Activated naive CD8-positive, alpha-beta T cell treated with anti-CD3 and anti-CD28 coated beads, Interleukin-2, amount 50 U/mL, for 16 hours (primary cell): ENCODE measurements at places on chromosomes 6 and 20.

GRCh38 chr6:5866547-5867051 lies 140.1 kb downstream of the NRN1 start:
- no peak for DNase-seq

DNA sequence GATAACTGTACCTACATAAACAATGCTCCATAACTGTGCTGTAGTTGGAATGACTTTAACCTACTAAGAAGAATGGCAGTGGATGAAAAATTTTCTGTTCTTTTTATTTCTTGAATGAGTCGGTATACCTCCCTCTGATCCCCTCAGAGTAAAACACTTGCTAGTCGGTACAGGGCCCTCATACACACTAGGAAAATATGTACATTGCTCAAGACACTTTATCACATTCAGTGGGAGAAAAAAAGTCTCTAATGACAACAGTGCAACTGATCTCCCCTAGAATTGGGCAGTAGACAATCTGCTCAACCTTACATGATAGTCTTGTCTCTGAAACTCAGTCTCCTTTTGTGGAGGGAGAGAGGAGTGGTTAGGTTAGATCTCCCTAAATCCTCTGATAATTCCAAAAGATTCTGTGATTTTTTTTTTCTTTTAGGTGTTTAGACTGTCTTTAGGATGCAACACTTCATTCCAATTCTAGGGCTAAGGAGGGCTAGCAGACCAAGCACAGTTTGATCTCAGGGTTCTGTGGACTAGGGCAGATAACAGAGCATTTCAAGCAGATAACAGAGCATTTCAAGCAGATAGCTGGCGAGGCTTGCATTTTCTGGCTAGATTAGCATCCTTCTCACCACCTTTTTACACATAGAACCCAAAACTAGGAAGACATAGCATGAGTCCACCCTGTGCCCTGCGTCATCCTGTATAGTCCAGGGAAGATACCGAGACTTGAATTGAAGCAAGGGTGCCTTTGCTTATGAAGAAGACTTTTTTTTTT lies 100.3 kb upstream of the TNFAIP3 start:
- DNase-seq: no peak

- no peak for DNase-seq
These were observed 508.9 kb upstream of the JAG1 start for GRCh38 chr20:11182720-11183119.

DNA sequence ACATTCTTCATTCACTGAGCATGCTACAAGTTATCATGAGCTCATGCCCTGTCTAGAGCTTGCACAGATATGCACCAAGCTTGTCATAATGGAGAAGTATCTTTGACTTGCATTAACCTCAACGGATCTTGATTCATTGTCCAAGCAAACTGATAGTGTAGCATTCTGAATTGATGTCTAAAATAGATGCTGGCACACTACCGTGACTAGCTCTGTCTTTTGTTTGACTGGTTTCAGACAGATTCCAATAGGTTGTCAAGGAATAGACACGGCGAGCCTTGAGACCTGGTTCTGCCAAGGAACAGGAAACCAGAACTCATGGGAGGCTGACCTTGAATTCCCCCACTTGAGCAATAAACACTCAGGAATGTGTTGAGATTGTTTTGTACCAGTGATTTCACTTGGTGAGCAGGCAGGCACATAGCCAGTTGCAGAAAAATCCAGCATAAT lies 1153.1 kb upstream of the GJE1 start:
- DNase-seq: no peak

GRCh38 chr20:61299618-61300017 lies 47.6 kb downstream of the CDH4 start:
- DNase-seq: no peak

DNA sequence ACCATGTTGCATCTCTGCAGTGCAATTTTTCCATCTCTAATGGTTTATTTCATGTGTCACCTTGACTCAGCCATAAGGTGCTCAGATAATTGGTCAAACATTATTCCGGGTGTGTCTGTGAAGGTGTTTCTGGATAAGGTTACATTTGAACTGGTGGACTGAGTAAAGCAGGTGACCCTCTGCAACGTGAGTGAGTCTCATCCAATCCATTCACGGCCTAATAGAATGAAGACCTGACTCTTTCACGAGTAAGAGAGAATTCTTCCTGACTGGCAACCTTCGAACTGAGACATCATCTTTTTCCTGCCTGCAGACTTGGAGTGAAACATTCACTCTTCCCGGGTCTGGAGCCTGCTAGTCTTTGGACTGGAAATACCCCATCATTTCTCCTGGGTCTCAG lies 77.1 kb upstream of the SLC22A23 start:
- DNase-seq: no peak

GRCh38 chr6:17045581-17046322 lies 56.1 kb upstream of the STMND1 start:
- DNase-seq: no peak

DNA sequence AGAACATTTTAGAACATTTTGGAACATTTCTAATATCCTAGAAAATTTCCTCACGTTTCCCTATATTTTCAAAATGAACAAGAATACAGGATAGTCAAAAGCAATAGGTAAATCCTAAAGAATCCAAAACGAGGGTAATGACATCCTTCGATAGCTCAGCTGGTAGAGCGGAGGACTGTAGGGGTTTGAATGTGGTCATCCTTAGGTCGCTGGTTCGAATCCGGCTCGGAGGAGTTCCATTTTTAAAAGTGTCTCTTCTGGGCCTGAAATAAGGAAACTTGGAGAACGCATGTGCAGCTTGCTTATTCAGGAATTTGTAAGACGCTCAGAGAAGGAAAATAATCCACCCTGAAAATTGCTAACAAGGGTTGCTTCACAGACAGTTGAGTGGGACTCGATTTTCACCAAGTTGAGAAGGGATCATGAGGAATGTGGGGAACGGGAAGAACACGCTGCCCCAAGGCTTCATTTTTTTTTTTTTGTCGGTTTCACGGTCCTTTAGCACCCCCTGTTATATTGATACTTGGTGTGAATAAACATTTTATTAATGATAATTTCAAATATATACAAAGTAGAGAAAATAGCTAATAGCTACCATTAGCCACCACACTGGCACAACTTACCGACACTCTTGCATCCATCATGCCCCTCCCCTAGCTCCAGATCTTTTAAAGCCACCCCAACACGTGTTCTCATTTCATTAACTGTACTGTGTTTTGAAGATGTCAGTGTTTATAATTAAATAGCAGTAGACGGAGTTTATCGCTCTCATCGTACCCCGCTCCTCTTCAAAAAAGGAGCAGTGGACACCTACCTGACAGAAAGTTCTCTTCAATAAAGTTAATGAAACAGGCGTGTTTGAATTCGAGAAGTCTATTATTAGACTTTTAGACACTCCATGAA lies 1.8 kb upstream of the ABT1 start:
- no peak for DNase-seq

DNA sequence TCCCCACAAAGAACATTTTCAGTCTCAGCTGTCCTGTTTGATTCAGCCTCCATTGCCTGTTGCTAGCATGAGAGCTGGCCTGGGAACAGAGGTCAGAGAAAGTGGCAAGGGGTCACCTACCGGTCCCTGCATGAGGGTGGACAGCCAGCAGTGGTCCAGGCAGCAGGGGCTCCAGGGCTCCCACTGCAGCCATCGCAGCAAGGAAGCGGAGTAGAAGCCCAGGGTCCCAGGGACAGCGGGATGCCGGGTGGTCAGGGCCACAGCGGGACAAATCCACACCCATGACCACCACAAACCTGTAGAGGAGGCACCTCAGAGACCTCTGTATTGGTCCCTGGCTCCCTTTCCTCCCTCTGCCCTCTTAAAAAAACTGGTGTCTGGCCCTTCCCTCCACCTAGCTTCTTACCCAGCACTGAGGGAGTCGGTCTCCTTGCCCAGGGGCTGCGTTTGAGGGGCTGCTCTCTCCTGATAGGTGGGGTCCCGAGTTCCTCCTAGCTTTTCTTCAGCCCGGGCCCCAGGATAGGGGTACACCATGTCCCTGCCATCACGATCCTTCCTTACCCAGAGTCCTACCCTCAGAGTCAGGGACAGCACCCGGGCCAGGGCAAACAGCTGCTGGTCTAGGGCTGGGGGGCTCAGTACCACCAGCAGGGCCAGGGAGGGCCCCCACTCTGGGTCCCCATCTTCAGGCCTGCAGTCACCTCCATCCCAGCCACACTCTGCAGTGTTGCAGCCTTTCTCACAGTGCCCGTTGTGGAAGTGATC lies 8.4 kb upstream of the GPSM3 start:
- no peak for DNase-seq
